Activated CD8-positive, alpha-beta memory T cell treated with anti-CD3 and anti-CD28 coated beads, Interleukin-2, amount 10 ng/mL, durations not matched to agents 7 days and 5 days (primary cell): ENCODE measurements at places on chromosomes 1 and 21. TPM values are rescaled to one million over a fixed set of nuclear protein-coding genes. Genes with fewer than 3 reads are reported as not detected.

GRCh38 chr1:30642391-30643120 lies 80.8 kb downstream of the MATN1 start:
- DNase-seq = no peak

DNA sequence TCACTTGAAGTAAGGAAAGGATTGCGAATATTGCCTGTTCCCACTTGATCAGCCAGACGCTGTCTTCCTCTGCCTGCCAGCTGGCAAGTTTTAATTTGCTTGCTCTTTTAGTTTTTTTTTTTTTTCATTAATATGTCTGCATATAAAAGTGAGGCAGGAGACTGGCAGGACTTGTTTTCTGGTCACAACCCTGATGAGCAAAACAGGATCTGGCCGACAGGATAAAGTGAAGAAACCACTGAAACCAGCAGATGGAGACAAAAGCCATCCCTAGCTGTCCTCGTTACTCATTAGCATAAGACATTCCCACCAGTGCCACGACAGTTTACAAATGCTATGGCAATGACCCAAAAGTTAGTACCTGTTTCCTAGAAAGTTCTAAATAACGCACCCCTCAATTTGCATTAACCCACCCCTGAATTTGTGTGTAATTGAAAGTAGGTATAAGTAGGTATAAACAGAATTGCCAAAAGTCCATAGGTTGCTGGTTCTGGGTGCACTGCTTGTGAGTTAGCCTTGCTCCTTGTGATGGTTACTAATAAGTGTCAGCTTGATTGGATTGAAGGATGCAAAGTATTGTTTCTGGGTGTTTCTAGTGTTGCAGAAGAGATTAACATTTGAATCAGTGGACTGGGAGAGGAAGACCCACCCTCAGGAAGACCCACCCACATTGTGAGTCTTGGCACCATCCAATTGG lies 60.8 kb downstream of the ZNF684 start:
- DNase-seq = peak; percentile 44

- DNase-seq = no peak
Observed at GRCh38 chr1:204577794-204578478, 61.7 kb downstream of the MDM4 start.

- peak; percentile 75 for DNase-seq
Observed at GRCh38 chr1:8427493-8427892, 109.6 kb downstream of the SLC45A1 start.

GRCh38 chr1:110879758-110880606 lies 7.0 kb downstream of the CD53 start:
- peak; percentile 91 for DNase-seq

DNA sequence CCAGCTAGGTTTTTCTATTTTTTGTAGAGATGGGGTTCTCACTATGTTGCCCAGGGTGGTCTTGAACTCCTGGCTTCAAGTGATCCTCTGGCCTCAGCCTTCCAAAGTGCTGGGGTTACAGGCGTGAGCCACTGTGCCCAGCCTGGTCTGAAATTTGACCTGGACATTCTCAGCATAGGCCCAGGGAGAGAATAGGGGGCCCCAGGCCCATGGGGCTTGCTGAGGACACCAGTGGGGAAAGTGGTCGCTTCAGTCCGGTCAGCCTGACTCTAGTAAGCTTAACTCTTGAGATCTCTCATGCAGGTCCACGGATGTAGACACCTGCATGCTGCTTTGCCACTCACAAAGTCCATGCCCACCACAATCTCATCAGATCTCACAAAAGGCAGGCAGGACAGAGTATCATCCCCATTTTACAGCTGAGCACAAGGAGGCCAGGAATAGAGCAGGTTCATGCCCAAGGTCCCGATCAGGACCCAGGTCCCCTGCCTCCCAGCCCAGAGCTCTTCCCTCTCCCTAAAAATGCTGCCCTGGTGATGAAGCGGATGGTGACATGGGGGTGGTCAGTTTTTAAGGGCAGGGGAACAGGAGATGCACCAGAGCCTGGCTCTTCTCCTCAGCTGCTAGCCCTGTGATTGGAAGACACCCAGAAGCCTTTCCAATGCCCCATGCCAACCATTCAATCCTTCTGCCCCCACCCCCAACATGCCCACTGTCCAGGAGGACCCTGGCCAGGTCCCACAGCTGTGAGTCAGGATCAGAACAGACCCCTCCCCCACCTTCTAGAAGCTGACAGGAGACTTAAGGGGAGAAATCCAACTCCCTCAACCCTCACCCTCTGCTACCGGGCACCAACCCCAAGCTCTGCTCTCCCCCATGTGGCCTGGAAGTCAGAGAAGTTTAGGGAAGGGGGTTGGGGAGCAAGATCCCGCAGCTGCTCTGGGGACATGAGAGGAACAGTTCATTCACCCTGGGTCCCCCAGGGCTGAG lies 1.8 kb downstream of the FHL3 start:
- no peak for DNase-seq

Gene GJA9
- not detected for total RNA-seq

- no peak for DNase-seq
Observed at GRCh38 chr1:102837551-102837950, 270.8 kb downstream of the COL11A1 start.

DNA sequence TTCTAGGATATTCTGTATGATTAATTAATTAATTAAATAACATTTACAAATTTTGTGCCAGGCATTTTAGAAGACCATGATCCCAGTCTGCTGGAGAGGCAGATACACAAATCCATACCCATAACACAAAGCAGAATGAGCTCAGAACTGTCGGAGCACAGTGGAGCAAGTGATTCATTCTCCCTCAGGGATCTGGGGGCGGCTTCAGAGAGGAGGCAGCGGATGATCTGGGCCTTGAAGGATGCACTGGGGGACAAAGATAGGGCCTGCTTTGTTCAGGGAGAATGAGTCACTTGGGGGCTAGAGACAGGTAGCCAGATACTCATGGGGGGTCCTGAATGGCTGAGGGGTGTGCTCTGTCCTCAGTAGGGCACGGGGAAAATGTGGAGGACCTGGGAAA lies 50.9 kb upstream of the TRABD2B start:
- DNase-seq = no peak

GRCh38 chr1:78996791-78997190 lies 9.7 kb downstream of the ADGRL4 start:
- no peak for DNase-seq

DNA sequence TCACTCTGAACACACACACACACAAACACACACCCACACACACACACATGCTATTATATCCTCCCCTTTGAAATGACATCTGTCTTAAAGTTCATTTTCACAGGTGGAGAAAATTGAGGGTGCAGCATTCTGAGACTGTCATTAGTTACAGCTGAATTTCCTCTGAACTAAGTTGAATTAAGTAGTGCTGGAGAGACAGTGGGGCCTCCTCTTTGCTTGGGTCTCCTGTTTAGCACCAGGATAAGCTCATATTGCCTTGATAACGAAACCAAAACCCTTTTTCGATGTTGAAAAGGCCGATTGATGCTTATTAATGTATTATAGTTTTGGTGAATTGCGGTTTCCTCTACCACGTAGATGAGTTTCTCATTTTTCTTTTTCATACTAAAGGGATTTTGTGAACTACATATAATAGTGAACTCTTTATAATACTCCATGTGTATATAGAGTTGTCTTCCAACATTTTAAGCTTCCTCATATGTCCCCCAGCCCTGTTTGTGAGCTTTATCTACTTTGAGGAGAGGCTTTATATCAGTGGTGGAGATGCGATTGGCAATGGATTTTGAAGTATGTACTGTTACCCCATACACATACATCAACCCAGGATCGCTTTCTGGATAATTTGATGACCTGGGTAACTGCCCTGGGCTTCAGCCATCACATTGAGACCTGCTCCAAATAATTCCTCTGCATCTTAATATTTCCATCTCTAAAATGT lies 17.4 kb downstream of the DYNLT5 start:
- DNase-seq = peak; percentile 46

DNA sequence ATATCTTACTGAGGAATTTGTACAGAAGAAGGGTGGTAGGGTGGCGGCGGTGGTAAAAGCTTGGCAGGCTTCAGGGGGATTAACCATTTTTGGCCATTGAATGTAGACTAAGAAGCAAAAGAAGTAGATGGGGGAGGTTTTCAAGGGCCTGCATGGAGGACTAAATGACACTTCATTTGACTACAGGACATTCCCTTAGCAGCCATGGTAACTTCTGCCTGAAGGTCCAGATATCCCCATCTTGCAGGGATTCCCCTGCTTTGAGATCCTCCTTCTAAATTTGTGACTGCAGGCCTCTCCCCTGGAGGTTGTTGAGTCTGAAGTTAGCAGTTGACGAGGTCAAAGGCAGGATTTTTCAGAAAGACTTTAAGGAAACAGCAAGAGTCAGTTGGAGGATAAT lies 4.8 kb downstream of the VASH2 start:
- no peak for DNase-seq

Gene KAZN
- total RNA-seq = 0.15 TPM

GRCh38 chr1:6260433-6260934 lies 414 bp downstream of the GPR153 start:
- DNase-seq = no peak

Gene HES4
- total RNA-seq = 0.61 TPM

Gene ETNK2
- not detected for total RNA-seq

- DNase-seq = no peak
Observed at GRCh38 chr1:192998536-192998935, 60.6 kb downstream of the UCHL5 start.

Gene NSUN4
- total RNA-seq = 26.7 TPM

DNA sequence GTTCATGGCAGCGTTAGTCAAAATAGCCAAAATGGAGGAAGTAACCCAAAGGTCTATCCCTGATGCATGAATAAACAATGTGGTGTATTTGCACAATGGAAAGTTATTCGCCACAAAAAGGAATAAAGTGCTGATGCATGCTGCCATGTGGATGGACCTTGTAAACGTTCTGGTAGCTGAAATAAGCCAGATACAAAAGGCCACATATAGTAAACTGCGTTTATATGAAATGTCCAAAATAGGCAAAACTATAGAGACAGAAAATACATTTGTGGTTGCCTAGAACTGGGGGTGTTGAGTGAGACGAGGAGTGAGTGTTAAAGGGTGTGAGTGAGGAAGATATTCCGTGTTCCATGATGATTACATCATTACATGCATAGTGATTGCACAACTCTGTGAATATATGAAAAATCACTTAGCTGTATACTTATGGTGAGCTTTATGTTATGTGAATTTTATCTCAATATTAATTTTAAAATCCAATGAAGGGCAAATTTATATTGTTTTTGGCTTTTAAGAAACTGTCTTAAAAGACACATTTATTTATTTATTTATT lies 321.3 kb downstream of the KIF26B start:
- no peak for DNase-seq

DNA sequence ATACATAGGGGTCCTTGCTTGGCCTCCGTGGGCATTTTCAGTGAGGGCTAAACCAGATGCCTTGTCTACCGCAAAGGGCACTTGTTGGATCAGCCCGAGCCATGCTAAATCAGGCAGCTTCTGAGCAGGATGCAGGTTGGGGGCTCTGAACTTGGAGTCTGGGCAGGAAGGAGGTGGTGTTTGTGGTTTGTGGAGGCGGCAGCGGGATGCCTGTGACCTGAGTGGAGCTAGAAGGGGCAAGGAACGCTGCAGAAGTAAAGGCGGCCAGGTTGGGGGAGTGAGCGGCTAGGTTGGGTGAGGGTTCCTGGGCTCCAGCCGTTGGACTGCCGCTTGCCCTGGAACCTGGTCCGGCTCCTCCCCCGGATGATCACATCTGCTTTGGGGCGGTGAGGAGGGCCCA lies 183.9 kb downstream of the CAMTA1 start:
- peak; percentile 53 for DNase-seq

DNA sequence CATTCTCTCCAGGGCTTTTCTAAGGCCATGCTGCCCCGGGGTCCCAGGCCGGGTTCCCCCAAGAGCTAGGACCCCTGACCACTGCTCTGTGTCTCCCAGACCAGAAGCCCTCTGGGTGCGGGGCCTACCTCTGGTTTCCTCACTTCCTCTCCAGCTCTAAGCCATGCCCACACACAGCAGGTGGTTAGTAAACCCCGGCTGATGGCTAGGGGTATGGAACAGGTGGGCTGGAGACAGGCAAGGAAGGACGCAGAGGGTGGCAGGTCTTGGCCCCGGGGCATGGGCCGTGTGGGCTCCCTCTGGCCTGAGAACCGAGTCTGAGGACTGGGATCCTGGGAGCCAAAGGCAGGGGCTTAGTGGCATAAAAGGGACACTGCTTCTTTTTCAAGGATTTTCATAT lies 15.9 kb upstream of the PLCH2 start:
- no peak for DNase-seq

DNA sequence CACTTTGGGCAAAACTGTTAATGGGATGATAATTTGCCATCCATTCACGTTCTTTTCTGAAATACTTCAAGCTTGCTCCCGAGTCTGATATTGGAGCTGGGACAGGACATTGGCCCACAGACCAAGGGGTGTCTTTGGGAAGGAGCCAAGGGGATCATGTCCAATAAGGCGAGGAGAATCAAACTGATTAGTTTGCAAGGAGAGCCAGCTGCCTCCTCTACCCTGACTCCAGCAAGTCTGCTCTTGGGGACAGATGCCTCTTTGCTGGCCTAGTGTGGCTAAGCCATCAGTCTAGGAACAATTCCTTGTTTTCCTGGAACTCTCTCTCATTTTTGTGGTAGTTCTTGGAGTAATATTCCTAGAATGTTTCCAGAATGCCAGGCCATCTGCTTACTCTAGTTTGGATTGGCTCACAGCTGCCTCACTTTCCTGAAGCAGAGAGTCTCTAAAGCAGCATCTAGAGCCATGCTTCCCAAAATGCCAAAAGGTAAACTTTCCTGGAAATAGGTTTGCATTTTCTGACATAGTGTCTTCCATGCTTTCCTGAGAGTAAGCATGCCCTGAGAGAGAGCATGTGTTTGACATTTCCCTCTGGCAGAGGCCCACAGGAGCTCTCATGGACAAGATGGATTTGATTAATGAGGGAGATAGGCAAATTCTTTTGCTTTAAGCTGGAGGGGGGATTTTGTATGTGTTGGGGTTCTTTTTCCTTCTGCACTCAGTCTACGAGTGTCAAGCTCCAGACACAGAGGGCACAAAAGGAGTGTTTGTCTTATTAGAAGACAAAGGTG lies 145.6 kb downstream of the GDAP2 start:
- no peak for DNase-seq

DNA sequence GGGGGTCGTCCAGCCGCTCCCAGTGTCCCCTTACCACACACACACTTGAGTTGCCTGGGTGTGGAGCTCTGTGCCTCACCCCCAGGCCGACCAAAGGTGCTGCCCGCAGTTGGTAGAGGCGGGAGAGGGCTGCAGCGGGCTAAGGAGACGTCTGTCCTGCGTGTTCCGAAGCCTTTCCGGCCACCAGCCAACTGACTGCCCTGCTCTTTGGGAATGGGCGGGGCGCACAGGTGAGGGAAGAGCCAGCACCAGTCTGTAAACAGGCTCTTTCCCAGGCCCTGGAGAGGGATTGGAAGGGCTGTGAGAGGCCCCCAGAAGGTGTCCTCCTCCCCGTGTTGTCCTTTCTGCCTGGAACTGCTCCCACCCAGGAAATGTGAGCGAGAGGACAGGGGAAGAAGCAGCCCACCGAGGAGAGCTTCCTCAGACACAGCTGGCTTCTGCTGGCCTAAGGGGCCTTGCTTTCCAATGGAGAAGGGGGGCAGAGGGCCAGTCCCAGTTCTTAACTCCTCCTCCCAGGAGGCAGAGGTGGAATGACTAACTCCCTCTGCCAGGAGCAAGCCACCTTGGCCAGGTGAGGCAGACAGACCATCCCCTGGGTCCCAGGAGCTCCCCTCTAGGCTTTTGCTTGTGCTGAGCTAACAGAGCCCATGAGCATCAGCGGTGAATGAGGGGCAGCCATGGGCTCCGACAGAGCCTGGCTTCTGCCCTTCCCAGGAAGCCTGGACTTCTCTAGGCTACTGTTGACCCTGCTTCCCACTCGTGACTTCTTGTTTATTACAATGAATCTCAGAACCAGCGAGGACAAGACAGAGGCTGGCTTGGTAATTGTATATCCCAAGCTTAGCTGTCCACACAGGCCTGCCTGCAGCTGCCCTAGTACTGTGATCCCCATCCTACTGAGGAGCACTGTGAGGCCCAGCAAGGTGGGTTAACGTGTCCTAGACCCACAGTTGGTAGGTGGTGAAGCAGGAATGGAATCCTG lies 158.1 kb upstream of the COA6 start:
- no peak for DNase-seq

Gene CENPF
- total RNA-seq = 158 TPM
